ENCODE measurements at places on chromosomes 7 and 10. TPM values are rescaled to one million over a fixed set of nuclear protein-coding genes. Genes with fewer than 3 reads are reported as not detected.

Gene TCTN3
- 9.0 TPM for total RNA-seq

Gene CRHR2
- 0.45 TPM for total RNA-seq

Gene SMIM30
- total RNA-seq: 112 TPM

GRCh38 chr7:92582948-92583347 lies 7.2 kb downstream of the FAM133B start:
- DNase-seq: no peak

GRCh38 chr10:28661035-28661434 lies 16.3 kb upstream of the BAMBI start:
- no peak for DNase-seq

- DNase-seq: no peak
These were observed 79.0 kb upstream of the NFE2L3 start for GRCh38 chr7:26073041-26073440.

Gene DCLRE1A
- 8.5 TPM for total RNA-seq

GRCh38 chr7:116548506-116548905 lies 23.7 kb downstream of the CAV1 start:
- no peak for DNase-seq

Gene PHYHIPL
- total RNA-seq: not detected

DNA sequence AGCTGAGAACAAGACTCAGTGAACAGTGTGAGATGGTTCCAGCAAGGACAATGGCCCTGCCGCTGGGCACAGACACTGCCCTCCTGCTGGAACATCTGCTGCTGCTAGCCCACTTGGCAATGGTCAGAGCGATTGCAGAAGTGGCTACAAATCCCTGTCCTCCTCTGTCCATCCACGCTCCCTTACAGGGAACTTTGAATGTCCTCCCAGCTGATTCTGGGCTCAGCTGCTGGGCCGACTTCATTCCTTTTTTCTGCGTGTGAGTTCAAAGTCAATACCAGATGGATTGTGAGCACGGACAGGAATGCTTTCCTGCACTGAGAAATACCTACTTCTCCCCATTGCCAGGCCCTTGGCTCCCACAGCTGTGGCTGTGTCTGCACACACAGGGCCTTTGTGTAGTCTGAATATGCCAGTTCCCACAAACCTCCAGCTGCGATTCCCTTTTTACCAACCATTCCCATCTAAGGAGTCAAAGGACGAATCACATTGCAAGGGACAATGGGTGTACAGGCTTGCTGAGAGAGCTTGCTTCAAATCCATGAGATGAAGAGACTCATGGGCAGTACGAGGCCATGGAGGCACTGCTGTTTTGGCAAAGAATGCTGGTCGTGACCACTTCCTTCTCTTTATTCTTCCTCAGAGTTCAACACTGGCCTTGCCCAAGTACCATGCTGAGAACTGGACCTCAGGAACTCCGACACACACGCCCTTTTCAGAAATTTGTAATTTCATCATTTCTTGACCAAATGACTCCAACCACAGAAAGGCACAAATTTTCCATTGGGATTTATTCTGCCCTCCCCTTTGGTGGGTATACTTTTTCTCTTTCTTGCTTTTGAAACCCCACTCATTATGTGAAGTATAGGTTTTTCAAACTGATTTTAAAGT lies 44.2 kb downstream of the BPGM start:
- DNase-seq: no peak

Gene AHR
- 21.1 TPM for total RNA-seq

Gene UMAD1
- total RNA-seq: 11.6 TPM

- DNase-seq: no peak
These were observed 45.5 kb upstream of the TARP start for GRCh38 chr7:38318803-38319416.

DNA sequence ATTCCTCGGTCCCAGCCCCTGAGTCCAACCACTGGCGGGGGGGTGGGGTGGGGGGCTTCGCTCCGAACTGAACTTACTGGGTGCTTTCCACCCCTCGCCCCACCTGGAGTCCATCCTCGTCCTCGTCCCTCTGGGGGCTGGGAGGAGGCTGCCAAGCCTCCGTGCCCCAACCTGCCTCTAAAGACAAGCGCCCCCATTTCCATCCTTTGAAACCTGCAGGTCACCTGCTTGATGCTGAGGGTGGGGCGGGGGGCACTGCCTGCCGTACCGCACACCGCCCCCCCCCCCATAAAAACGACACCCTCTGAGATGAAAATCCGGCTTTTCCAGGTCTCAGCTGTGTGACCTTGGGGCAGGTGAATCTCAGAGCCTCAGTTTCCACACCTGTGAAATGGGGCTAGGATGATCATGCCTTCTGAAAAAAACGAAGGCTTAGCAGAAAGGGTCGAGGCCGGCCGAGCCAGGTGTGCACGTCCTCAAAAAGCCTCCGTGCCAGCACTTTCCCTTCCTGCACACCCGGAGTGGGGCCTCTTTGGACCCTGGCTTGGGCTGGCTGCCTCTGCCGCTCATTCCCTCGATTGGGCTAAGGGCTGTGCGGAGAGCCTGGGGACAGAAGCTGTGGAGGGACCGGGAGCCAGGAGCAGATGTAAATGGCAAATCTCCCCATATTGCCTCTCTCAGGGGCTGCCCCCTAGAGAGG lies 967 bp downstream of the ELFN1 start:
- no peak for DNase-seq

DNA sequence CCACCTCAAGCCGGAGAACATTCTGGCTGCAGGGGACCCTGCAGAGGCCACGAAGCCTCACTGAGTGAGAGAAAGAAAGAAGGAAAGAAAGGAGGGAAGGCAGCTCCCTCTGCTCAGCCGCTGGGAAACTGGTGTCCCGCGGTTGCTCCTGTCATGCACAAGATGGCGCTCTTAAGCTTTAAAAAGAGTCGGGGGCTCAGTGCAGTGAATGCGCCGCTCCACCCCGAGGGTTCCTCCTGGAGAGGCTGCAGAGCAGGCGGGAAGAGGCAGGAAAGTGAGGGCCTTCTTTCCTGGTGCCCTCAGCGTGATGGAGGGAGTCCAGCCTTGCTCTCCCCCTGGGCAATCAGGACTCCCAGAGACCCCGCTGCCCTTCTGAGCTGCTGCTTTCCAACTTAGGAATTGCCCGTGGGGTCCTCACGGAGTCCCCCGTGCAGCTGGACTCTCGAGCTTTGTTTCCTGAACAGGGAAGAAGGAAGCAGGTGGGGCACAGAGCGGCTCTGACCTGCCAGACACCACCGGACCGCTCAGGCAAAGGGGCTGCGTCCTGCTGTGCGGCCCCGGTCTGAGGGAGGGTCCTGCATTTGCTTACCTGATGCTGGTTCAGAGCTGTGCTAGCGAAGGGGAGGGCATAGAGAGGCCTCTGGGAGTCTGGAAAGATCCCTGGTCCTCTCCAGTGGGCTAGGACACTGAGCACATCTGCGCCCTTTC lies 141.9 kb upstream of the MKI67 start:
- DNase-seq: no peak

- DNase-seq: no peak
These were observed 341.0 kb upstream of the PHF14 start for GRCh38 chr7:10632712-10633111.

GRCh38 chr7:18552943-18553604 lies 57.5 kb downstream of the HDAC9 start:
- DNase-seq: no peak

DNA sequence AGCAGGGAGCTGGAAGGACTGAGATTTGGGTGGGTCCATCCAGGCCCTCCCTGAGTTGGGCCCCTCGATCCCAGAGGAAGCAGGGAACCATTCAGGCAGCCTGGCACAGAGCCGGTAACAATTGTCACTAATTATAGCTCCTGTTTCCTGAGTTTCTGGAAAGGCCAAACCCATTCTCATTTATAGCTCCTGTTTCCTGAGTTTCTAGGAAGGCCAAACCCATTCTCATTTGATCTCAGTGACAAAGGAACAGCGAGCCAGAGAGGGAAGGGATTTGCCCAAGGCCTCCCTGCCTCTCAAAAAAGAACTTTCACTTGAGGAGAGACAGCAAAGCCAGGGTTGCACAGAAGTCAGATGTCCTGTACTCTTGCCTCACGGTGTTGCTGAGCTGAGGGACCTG lies 521.9 kb downstream of the TYW1 start:
- peak; percentile 63 for DNase-seq

Gene TFR2
- total RNA-seq: 0.15 TPM

- DNase-seq: peak; percentile 4
These were observed 19.1 kb downstream of the GPRIN2 start for GRCh38 chr10:46537309-46537708.

GRCh38 chr10:12717981-12718707 lies 283.4 kb downstream of the CCDC3 start:
- no peak for DNase-seq

DNA sequence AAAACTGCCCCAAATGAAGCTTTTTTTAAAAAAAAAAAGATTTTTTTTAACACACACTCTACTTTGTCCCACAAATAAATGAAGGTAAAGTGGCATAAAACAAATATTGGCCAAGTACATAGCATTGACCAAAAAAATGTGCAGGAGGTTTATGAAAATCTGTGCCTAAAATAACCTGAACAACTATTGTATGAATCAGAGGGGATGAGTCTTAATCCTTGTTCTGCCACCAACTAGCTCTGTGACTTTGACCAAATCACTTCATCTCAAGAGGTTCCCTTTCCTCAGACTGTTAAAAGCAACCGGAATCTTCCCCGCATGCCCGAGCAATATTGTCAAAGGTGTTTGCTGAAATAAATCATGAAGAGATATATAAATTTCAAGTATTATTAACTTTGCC lies 150.4 kb upstream of the NEBL start:
- no peak for DNase-seq

Gene TAS2R5
- total RNA-seq: 0.52 TPM
